ENCODE measurements at places on chromosomes 5 and 9.
A peak's percentile ranks its signal among the peaks of the same experiment; 100 is the strongest.

DNA sequence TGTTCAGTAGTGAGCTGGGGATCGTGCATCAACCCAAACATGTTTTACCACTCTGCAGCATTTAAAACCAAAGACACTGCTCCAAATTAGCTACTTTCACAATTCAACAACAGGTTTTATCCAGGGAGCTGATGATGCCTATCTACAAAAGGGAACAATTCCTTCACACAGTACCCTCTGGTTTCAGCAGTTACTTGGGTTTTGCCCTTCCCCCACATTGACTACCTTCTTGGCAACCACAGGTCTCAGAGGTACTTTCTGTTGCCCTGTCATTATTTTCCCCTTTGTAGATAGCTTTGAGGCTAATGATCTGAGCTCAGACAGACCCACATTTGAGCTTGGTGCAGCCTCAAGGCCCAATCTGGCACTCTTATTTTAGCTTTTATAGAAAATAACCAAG lies 96.1 kb downstream of the WDR41 start:
- H3K4me3 ChIP-seq = no peak overlapping the region
- H3K4me1 ChIP-seq = no peaks in the 10 kb centered on the region
- H3K27ac ChIP-seq = no peak overlapping the region
- no peaks in the 10 kb centered on the region for H3K27me3 ChIP-seq
- H3K36me3 ChIP-seq = no peaks in the 10 kb centered on the region

DNA sequence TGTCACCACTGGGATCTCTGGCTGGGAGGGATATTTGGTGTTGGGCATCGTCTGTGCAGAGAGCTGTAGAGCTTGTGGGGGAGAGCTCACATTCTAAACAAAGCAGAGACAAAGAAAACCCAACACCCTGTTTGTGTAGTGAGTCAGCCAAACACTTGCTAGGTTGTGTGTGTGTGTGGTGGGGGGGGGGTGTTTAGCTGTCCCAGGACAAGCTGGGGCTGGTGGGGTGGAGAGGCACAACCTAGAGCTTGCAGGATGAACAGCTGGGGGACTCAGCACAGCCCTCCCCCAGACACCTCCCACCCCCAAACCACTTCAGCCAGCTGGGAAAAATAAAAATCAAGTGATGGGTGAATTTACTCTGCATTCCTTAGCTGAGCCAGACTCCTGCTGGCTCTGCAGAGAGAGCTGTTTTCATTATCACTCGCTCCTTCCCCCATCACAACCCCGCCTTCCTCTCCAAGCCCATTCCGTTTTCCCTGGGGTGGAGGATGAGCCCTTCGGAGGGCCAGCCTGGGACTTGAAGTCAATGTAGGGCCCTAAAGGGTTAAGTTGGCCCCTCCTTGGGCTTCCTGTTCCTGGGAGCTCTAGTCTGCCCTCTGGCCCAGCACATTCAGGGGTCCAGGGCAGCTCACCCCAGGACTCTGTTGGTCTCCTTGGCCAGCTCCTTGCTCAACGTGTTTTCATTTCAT lies 2.6 kb downstream of the OLFML2A start:
- peak; percentile 91 for DNase-seq
- no peaks in the 10 kb centered on the region for H3K36me3 ChIP-seq
- H3K27ac ChIP-seq = peak overlapping the region; percentile 91

DNA sequence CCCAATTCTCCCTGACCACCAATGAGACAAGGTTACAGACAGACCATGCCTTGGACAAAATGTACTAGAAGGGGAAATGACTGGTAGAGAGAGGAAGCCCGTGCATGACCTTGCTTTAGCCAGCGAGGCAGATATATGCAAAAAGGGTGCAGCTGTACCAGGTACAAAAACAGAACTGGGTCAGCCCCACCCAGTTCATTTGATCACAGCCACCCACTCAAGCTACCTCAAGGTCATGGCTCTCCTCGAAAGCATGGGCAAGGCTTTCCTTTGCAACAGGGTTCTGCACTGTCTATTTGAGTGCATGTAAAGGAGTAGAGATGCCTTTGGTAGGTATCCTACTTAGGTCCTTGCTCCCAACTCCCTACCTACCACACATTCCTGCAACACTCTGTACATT lies 33.3 kb downstream of the TLE1 start:
- H3K36me3 ChIP-seq = no peaks in the 10 kb centered on the region
- no peaks in the 10 kb centered on the region for H3K27me3 ChIP-seq
- no peak for DNase-seq
- no peak overlapping the region for H3K27ac ChIP-seq

GRCh38 chr5:89067362-89067761 lies 184.4 kb upstream of the MEF2C start:
- H3K36me3 ChIP-seq = no peaks in the 10 kb centered on the region
- H3K27ac ChIP-seq = no peak overlapping the region
- H3K4me1 ChIP-seq = no peaks in the 10 kb centered on the region
- H3K4me3 ChIP-seq = no peak overlapping the region
- no peaks in the 10 kb centered on the region for H3K27me3 ChIP-seq

DNA sequence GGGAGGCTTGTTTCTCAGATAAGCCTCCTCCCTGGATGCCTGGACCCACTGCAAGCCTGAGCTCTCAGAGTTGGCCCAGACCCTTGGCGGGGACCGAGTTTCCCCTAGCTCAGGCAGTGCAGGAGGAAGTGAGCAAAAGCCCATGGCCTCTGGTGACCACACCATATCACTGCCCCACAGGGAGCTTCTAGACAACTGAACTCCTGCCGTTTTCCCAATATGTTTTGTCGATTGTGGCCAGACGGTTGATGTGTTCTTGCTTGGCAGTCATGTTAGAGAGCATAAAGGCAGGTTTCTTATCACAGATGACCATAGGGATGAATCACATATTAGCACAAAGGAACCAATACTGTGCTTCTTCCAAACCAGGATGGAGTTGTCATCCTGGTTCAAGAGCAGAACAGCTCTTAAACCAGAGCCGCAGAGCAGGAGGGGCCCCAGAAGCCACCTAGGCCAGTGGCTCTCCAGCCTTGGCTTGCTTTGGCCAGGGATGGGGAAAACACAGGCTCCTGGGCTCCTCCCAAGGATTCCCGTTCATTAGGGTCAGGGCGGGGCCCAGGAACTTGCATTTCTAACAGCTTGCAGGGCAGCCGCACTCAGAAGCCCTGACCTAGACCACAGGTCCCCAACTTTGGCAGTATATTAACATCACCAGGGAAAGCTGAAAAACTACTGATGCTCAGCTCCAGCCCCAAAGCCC lies 113.1 kb upstream of the TBC1D2 start:
- H3K4me1 ChIP-seq = no peaks in the 10 kb centered on the region
- no peaks in the 10 kb centered on the region for H3K27me3 ChIP-seq
- no peak overlapping the region for H3K4me3 ChIP-seq
- no peak overlapping the region for H3K27ac ChIP-seq

- DNase-seq = no peak
- no peaks in the 10 kb centered on the region for H3K36me3 ChIP-seq
- H3K4me3 ChIP-seq = no peak overlapping the region
- H3K4me1 ChIP-seq = no peaks in the 10 kb centered on the region
Measured at GRCh38 chr9:7520396-7520795, 279.2 kb downstream of the DMAC1 start.

DNA sequence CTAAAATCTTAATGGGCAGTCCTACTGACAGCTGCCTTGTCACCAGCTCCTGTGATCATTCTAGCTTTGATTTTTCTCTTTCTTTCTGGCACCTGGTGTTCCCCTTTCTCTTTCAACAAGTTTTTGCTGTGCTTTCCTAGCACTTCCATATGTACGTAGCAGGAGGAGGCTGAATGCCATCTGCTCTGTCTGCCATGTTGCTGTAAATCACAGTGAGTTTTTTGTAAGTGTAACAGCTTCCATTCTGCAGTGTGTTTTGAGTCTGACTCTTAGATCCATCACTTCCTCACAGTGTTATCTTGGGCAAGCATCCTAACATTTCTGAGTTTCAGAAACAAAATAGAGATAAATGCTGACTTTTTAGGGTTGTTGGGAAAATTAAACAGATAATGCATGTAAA lies 247.9 kb downstream of the DOCK8 start:
- no peak for DNase-seq
- H3K4me1 ChIP-seq = no peaks in the 10 kb centered on the region
- H3K36me3 ChIP-seq = no peaks in the 10 kb centered on the region
- H3K27me3 ChIP-seq = no peaks in the 10 kb centered on the region
- H3K4me3 ChIP-seq = no peak overlapping the region

- no peaks in the 10 kb centered on the region for H3K36me3 ChIP-seq
- DNase-seq = no peak
- no peak overlapping the region for H3K27ac ChIP-seq
Measured at GRCh38 chr5:107517185-107518033, 153.3 kb downstream of the EFNA5 start.

GRCh38 chr5:72134226-72134899 lies 27.1 kb downstream of the MAP1B start:
- no peak overlapping the region for H3K27ac ChIP-seq
- H3K4me1 ChIP-seq = peaks cover 14% of the 10 kb centered on the region
- H3K4me3 ChIP-seq = no peak overlapping the region

DNA sequence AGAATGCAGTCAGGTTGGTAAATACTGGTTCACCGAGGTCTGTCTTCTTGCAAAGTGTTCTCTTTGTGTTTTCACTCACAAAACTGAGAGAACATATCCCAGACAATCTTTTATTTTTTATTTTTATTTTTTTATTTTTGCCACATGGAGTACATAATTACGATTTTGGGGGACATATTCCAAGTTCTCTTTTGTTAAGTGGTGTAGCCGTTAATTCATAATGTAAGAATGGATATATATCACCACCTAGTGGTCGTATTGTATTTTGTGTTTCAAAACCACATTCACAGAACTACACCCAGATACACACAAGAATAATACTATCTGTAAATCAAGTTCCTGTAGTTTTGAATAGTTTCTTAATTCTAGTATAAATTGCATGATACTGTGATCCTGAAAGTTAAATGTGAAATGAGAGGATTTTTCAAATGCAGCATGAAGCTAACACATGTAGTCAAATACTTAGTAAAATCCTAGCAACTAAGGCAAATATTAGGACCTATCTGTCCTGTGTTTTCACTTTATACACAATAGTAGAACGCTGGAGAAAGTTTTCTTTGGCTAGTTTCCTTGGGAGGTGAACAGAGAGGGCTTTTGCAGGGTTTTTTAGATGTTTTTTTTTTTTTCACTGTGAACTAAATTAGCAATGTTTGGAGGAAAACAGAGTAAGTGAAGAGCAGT lies 92.7 kb downstream of the VCAN start:
- H3K27me3 ChIP-seq = no peaks in the 10 kb centered on the region
- DNase-seq = no peak
- no peak overlapping the region for H3K4me3 ChIP-seq

DNA sequence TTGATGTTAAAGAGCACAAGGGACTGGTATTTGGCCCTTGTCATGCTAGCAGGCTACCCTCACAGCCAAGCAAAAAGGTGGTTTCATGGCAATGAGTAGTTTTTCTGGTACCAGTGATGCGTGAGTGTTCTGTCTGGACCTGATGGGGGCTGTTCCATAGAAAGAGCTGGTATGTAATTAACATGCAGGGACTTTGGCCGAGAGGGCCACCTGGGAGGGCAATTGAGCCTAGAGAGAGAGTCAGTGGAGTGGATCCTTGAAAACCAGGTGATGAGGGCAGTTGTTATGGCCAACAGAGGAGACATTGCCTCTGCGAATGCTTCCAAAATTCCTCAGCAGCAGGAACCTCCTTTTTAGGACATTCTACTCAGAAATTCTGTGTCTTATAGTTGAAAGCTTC lies 383.3 kb downstream of the PSAT1 start:
- no peak overlapping the region for H3K4me3 ChIP-seq
- H3K36me3 ChIP-seq = no peaks in the 10 kb centered on the region
- DNase-seq = no peak
- H3K27ac ChIP-seq = no peak overlapping the region
- H3K4me1 ChIP-seq = no peaks in the 10 kb centered on the region

GRCh38 chr5:85000671-85001070 lies 616.0 kb upstream of the EDIL3 start:
- H3K36me3 ChIP-seq = no peaks in the 10 kb centered on the region
- DNase-seq = no peak
- no peak overlapping the region for H3K4me3 ChIP-seq

GRCh38 chr5:108720391-108720790 lies 27.3 kb upstream of the FER start:
- no peak overlapping the region for H3K27ac ChIP-seq
- H3K27me3 ChIP-seq = no peaks in the 10 kb centered on the region
- H3K36me3 ChIP-seq = no peaks in the 10 kb centered on the region
- H3K4me3 ChIP-seq = no peak overlapping the region

GRCh38 chr9:136441681-136442245 lies 2.1 kb upstream of the INPP5E start:
- H3K36me3 ChIP-seq = no peaks in the 10 kb centered on the region
- no peak overlapping the region for H3K27ac ChIP-seq
- DNase-seq = no peak
- no peaks in the 10 kb centered on the region for H3K27me3 ChIP-seq
- peaks cover 12% of the 10 kb centered on the region for H3K4me1 ChIP-seq
